Suprapubic skin (tissue), 4 donors: ENCODE measurements at places on chromosomes 6 and 20.

DNA sequence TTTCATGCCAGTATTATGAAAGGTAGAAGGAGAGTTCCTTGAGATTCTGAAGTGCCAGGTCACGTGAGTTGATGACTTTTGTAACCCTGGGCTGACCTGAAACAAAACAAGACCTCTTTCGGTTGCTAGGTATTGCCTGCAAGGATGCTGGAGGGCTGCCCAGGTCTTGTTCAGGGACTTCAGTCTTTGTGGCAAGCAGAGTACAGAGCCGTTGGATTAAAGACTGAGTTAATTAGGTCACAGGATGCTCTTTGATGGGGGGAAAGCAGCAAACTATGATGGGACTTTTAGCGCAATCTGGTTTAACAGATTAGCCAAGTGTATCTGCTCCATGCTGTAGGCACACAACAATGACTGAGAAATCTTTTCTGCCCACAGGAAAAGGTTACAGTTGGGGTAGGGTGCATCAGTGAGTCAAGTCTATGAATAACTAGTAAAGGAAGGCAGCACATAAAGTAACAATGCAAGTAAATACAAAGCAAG lies 12.8 kb upstream of the ELOVL5 start:
- no peaks in the 10 kb centered on the region for H3K27me3 ChIP-seq
- H3K36me3 ChIP-seq, result no peaks in the 10 kb centered on the region
- DNase-seq, result no peak
- H3K4me3 ChIP-seq, result no peak overlapping the region
- peaks cover 21% of the 10 kb centered on the region for H3K4me1 ChIP-seq

DNA sequence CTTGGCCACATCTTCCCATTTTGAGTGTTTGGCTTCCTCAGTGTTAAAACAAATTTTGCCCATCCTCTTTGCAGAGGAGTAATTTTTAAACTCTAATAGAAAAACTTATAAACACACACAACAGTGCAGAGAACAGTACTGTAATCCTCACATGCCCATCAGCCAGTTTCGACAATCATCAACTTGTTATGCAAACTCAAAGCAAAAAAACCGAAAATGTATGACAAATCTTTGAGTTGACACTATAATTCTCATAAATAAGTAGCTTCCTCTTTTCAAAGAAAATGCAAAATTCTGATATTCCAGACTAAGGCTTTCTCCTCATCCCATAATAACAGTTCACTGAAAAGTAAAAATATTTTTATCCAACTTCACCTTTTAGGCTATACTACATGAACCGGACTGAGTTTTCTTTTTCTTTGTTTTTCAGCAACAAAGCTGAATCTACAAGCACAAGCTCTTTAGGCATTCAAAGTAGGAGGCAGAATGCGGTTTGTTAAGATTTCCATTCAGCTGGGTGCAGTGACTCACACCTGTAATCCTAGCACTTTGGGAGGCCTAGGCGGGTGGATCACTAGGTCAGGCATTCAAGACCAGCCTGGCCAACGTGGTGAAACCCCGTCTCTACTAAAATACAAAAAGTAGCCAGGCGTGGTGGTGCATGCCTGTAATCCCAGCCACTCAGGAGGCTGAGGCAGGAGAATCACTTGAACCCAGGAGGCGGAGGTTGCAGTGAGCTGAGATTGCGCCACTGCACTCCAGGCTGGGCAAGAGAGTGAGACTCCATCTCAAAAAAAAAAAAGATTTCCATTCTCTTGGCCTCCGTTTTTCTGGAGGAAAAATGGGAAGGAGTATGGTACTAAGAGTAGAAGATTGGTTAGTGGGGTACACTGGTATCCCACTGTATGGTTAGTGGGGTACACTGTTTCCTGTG lies 74.8 kb downstream of the GCNT2 start:
- DNase-seq, result no peak
- H3K27me3 ChIP-seq, result no peaks in the 10 kb centered on the region
- H3K36me3 ChIP-seq, result no peaks in the 10 kb centered on the region

- no peaks in the 10 kb centered on the region for H3K4me1 ChIP-seq
- DNase-seq, result no peak
- H3K4me3 ChIP-seq, result no peak overlapping the region
- no peaks in the 10 kb centered on the region for H3K36me3 ChIP-seq
- no peaks in the 10 kb centered on the region for H3K27me3 ChIP-seq
- no peak overlapping the region for H3K27ac ChIP-seq
Observed at GRCh38 chr6:162973980-162974379, 246.2 kb downstream of the PACRG start.

- H3K4me3 ChIP-seq, result peak overlapping the region; percentile 46
- H3K27ac ChIP-seq, result peak overlapping the region; percentile 33
- no peak for DNase-seq
Observed at GRCh38 chr20:64042054-64042781, 6.2 kb downstream of the C20orf204 start.

DNA sequence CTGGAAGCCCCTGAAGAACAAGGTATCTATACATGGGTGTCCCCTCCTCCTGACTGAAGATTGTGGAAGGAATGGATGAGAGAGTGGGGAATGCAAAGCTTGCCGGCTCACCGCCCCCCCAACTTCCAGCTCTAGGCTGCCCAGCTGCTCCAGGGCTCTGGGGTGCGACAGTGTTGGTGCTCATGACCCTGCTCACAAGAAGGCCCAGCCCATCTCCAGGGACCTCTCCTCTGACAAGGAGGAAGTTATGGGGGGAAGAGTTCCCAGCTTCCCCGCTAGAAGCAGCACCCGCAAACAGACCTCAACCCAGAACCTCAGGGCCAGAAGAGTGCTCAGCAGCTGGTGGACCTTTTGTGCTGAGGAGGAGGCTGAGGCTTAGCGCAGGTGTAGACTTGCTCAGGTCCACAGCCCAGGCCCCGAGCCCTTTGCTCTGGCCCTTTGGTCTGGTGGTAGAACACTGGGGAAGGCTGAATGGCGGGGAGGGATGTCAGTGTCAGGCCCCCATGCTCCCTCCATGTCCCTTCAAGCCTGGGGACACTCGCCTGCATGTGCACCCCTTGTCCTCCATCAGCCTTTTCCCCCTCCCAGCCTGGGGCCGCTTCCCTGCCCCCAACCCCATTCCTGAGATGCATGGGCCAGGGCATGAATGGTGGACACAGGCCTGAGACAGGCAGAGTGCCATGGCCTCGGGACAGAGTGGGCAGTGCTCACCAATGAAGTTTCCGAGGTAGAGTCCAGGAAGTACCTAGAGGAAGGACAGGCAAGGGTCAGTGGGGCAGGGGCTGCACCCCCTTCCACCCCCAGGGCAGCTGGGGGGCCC lies 1.3 kb downstream of the DUSP15 start:
- H3K27ac ChIP-seq, result no peak overlapping the region
- H3K27me3 ChIP-seq, result peaks cover 15% of the 10 kb centered on the region
- peak overlapping the region; percentile 72 for H3K4me3 ChIP-seq
- H3K36me3 ChIP-seq, result no peaks in the 10 kb centered on the region
- H3K4me1 ChIP-seq, result peaks cover 19% of the 10 kb centered on the region

- H3K4me3 ChIP-seq, result no peak overlapping the region
- peak; percentile 40 for DNase-seq
Observed at GRCh38 chr6:170075659-170076223, 215.1 kb downstream of the DLL1 start.
